Cortex of kidney (tissue), 1 donor: ENCODE measurements at places on chromosomes 5 and 9.

GRCh38 chr9:20437476-20437875 is 184.8 kb downstream of the MLLT3 start:
- no peak for DNase-seq

DNA sequence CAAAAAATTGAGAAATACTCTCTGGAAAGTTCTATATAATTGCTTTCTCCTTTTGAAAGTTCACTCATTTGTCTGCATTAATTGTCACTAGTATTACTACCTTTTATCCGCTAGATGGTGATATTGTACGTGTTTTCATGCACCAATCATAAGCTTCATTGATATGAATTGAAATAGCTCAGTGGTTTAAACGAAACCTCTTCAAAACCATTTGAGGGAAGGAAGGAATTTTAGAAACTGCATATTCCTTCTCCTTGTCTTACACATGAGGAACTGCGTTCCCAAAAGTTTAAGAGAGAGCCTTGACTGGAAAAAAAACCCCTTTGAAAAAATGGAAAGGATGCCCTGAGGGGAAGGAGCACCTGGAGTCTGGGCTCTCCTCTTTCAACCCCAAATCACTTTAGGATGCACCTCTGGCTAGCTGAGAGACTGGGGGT is 98.6 kb downstream of the YTHDC2 start:
- DNase-seq = no peak

GRCh38 chr5:168580227-168580508 is 1.0 kb upstream of the PANK3 start:
- no peak for DNase-seq

- no peak for DNase-seq
These were observed 408.2 kb downstream of the PRR16 start for GRCh38 chr5:120872297-120872696.

GRCh38 chr5:128154943-128155342 is 71.4 kb downstream of the SLC12A2 start:
- DNase-seq = no peak

DNA sequence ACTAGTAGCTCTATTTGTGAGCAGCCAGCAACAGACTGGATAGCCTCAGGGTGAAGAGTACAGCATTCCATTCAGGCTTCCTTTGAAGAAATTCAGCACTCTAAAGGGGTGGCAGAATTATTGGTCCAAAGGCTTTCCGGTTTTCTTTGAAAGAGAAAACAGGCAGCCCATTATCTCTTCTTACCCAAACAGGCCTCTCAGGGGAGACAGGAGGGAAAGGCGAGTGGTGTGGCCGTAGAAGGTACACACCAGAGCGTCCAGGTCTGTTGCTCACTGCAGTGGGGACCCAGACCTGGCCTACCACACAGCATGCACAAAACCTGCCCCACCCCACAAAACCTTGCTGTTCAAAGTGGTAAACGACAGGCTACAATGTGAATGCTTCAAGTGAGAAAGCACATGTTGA is 83.3 kb downstream of the ZNF608 start:
- DNase-seq = no peak

GRCh38 chr5:180423133-180423532 is 70.0 kb upstream of the GFPT2 start:
- DNase-seq = no peak

GRCh38 chr5:134552301-134552700 is 26.8 kb downstream of the JADE2 start:
- no peak for DNase-seq

GRCh38 chr5:179923436-179923835 is 15.7 kb upstream of the TBC1D9B start:
- DNase-seq = no peak

DNA sequence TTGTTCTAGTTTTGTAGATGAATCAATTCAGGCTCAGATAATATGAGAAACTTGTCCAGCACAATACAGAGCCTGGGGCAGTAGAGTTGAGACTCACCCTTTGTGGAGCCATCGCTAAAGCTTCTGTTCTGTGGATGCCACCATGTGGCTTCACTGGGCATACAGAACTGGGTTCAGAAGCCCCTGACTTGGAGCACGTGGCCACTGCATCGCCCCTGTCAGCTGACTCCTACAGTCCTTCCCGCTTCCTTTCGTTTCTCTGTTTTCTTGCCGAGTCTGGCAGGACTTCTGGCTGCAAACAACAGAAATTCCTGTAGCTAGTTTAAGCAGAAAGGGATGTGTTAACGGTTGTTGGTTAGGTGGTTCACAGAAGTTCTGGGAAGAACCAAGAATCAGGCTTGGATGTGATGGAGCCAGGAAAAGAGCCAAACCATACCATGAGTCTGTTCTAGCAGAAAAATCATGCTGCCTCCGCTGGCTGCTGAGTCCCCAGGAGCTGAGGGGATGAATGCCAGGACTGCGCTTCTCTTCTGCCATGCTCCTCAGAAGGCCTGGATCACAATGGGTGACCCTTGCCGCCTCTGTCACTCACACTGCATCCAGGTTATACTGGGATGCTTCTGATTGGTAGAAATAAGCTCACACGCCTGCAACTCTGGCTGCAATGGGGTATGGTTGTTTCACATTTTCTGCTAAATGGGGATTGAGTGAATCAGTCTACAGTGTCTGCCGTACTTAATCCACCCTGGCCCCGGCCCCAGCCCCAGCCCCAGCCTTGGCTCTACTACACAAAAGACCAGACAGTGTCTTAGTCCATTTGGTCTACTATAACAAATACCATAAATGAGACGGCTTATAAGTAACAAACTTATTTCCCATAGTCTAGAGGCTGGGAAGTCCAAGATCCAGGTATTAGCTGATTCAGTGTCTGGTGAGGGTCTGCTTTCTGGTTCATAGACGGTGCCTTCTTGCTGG is 262.5 kb downstream of the GOLPH3 start:
- no peak for DNase-seq
